Esophagus muscularis mucosa (tissue), 4 donors: ENCODE measurements at places on chromosomes 6 and 20.

DNA sequence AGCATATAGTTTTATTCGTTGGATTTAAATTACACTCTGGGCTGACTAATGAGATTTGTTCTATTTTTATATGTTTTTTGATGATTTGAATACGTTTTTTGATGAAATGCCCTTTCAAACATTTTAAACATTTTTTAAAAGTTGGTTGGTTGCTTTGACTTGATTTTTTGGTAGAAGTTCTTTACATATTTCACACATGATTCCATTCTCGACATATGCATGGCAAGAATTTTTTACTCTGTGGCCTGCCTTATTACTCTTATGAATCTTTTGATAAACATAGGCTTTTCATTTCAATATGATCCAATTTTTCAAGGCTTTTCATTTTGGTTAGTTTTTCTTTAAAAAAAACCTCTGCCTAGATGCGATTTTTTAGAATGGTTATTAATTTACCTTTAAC, 617.0 kb downstream of the RNF144B start:
- no peak for DNase-seq

- no peak for DNase-seq
Measured at GRCh38 chr6:147201885-147202515, 2.2 kb upstream of the STXBP5 start.

GRCh38 chr6:45512717-45513116, 135.0 kb upstream of the SUPT3H start:
- no peak for DNase-seq

- DNase-seq, result no peak
Measured at GRCh38 chr6:33589392-33589730, 9.3 kb upstream of the BAK1 start.

GRCh38 chr20:39698752-39699151, 736.6 kb downstream of the DHX35 start:
- DNase-seq, result no peak

DNA sequence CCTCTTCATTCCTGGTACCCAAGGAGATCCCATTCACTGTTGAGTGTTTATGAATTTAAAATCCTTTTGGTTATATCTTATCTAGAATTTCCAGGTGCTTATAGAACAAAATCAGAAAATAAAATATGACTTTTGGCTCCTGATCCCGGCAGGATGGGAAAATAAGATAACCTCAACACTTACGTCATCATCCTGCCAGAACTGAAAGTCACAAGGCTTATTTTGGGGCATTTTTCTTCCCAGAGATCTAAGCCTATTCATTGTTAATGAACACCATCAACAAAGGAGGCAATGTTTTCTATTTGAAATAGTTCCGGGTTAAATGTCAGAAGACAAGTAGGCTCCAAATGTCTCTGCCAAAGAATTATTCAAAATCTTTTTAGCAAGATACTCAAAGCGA, 580.6 kb downstream of the TFAP2A start:
- no peak for DNase-seq

- DNase-seq, result no peak
Measured at GRCh38 chr20:36542516-36543183, 1.3 kb downstream of the MYL9 start.

DNA sequence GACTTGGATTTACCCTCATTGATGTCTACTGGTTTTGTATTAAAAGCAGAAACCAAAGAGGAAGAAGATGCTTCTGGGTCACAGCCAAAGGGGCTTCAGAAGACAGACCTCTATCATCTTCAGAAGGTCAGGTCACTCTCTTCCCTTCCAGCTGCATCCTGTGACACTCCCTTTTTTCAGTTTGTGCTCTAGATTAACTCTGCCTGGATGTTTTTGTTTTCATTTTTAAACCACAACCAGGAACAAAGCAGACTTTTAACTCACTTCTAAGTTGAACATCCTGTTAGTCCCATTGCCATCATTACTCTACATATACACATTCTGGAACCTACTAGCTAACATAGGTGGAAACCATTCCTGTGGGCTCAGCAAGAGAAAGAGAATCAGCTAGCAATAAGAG, 45.2 kb downstream of the AKIRIN2 start:
- DNase-seq, result no peak

GRCh38 chr6:118892355-118892991, 1.5 kb upstream of the ASF1A start:
- DNase-seq, result no peak

GRCh38 chr20:45049904-45050471, 50.9 kb downstream of the KCNS1 start:
- no peak for DNase-seq

DNA sequence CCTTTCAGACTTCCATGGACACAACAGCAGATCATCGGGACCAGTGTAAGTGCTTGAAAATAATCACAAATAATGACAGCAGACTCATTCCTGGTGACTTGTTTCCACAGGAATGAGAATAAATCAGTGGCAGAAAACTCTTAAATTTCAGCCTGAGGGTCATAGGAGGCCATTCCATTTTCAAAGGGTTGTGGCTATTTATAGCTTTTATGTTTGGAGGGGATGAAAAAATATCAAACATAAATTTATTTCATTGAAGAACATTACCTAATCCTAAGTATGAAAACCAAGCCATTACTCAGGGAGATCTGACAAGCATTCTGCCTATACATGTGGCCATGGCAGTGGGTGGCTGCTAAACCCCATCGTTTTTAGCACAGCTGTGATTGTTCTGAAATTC, 173.6 kb upstream of the CNR1 start:
- no peak for DNase-seq

DNA sequence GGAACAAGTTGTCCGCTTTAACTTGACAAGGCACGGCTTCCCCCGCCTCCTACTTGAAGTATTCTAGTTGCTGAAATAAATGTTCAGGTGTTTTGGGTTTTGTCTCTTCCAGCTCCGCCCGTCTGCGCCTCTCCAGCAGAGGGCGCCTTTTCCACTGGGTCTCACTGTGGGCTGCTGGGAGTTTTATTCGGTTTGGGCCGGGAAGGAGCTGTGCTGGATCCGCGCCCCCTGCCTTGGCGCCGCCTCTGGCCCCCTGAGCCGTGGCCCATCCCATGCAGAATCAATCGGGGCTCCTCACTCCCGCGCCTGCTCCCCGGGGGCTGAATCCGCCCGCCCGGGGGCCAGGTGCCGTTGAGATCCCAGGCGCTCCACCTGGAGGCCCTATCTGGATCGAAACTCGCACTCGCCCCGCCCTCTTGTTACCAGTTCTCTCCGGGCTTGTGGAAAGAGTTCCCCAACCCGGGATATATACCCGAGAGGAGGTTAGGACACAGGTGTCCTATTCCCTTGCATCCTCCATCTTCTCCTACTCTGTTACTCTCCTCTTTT, 51.0 kb upstream of the TCF21 start:
- DNase-seq, result no peak

DNA sequence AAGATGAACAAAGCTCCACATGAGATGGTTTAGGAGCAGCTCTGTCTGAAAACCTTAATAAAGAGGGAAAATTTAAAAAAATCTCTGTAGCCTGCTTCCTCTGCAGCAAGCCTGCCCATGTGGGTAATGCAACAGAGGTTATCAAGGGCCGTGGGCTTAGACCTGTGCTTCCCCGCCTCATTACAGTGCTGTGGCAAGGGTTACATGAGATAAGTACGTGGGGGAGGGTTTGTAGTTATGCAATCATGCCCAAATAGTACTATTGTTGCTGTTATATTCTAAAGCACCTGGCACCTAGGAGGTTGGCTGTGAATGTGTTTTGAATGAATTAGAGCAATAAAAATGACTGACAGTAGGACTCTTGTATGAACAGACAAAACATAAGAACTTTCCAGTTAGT, 68.3 kb downstream of the PKHD1 start:
- DNase-seq, result no peak

GRCh38 chr6:44896701-44897100, 431.4 kb upstream of the RUNX2 start:
- DNase-seq, result no peak

- no peak for DNase-seq
Measured at GRCh38 chr6:130943738-130944137, 116.5 kb downstream of the SMLR1 start.

DNA sequence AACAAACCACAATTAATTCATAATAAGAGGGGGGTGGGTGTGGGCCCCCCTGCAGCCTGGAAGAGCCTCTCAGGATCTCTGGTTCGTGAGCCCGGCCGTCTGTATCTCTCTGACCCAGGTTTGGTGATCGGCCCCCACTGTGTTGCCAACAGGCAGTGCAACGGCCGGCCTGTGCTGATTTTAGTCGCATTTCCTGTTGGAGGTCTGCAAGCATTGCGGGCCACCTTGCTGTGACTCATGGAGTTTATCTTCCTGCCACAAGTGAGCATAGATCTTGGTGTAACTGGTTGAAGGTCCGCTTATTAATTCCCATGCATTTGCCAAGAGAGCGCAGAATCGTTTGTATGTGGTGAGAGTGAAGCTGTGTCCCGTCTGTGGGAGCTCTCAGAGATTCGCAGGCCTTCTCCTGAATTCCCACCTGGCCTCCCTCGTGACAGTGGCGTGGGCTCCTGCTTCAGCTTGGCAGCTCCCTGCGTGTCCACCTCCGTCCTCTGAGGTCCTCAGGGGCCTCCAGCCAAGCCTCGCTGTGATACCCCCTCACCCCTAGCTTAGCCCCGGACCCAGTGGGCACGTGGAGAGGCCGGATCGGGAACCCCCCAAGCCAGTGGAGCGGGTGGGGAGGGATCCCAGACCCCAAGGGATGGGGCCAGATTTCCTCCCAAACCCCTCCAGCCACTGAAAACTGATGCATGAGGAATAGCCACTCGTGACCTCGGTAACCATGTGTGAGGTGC, 269.8 kb downstream of the CDH4 start:
- DNase-seq, result no peak

GRCh38 chr6:13831615-13832014, 17.3 kb upstream of the MCUR1 start:
- no peak for DNase-seq

DNA sequence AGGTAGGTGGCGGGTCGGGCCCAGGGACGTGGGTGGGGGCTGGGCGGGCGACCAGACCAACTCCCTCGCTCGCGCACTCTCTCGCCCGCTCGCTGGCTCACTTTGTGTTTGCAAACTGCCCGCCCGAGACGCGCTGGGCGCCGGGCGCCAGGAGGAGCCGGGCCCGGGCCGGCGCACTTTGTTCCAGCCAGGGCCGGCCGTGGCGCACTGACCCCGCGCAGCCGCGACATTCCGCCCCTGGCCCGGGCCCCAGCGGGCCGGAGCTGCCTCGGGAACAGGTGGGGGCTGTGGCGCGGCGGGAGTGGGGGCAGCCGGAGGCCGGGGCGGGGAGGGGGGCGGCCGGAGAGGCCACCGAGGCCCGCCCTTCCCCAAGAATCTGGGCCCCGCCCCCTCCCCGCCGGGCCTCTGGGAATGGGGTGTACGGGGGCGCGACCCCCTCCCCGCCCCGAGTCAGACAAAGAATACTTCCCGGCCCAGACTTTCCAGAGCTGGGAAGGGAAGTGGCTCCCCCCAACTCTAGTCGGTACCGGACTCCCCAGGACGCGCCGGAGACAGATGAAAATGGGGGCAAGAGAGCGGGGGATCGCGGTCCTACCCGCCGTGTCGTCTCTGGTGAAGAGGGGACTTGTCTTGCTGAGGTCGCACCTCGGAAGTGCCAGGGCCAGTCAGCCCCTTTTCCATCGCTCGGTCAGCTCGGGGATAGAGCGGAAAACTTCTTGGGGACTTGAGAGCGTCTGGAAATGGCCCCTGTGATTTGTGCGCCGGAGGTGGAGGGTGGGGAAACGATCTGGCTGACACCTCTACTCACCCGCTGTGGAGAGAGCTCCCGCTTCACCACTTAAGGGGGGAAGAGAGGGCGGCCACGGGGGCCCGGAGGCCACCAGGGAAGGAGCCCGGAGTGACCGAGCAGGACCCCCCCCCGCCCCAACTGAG, 951 bp downstream of the FOXP4 start:
- no peak for DNase-seq
